Stimulated activated CD8-positive, alpha-beta memory T cell treated with anti-CD3 and anti-CD28 coated beads, Interleukin-4, amount 100 ng/mL, for 24 hours (primary cell): ENCODE measurements at places on chromosomes 11 and 22.

DNA sequence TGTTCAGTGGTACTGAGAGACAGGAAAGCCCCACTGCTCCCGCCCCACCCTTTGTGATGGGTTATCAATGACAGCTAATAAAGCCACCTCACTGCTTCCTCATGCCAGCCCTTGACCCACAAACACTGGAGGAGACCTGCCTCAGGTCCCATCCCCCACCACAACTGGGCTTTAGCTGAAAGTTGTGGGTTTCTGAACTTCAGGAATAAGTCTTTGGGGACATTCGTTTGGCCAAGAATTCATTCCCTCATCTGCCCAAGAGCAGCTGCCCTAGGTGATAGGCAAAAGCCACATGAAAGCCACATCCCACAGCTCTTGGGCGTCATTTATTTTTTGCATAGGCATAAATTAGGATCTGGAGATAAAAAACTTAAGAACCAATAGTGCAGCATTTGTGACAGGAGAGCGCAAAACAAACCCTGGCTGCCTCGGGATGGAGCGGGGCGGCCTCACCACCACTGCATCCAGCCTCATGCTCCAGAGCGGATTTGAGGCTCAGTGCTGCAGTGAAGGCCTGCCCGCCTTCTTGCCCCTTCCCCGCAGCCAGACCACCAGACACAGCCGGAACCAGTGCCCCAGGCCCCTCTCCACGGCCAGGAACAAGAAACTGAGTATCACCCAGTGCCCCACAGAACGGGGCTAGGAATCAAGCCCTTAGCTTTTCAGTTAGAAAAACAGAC, 21.2 kb downstream of the SUN2 start:
- no peak for DNase-seq

DNA sequence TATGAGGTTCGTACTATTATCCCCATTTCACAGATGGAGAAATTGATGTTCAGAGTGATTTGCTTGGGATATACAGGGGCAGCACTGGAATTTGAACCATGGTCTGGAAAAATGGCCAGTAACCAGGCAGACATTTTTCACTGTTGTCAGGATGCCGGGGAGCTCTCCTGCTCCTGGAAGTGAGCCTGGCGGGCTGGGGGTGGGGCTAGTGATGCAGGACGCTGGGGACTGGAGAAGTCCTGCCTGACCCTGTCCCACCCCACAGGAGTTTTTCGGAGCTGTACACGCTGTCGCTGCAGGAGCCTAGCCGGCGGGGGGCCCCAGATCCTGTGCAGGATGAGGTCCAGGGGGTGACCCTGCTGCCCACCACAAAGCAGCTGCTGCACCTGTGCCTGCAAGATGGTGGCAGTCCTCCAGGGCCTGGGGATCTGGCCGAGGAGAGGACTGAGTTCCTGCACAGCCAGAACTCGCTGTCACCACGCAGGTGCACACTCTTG, 11.1 kb downstream of the SIPA1 start:
- DNase-seq, result no peak

DNA sequence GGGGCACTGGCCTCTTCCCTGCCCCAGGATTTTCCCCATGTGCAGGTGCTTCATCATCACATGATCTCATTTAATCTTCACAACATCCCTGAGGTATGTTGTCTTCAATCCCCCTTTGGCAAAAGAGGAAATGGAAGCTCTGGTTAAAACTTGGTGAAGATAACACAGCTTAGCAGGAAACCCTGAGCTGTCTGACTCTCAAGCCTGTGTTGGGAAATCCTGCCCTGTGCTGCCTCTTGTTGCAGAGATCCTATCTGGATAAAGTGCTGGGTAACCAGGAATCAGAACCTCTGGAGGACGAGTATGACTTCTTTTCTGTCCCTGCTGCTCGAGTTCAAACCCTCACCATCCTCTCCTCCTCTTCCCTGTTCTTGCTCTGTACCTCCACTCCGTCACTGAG, 13.1 kb upstream of the E2F8 start:
- no peak for DNase-seq

GRCh38 chr22:47171441-47172221, 409.2 kb downstream of the TBC1D22A start:
- DNase-seq, result no peak

DNA sequence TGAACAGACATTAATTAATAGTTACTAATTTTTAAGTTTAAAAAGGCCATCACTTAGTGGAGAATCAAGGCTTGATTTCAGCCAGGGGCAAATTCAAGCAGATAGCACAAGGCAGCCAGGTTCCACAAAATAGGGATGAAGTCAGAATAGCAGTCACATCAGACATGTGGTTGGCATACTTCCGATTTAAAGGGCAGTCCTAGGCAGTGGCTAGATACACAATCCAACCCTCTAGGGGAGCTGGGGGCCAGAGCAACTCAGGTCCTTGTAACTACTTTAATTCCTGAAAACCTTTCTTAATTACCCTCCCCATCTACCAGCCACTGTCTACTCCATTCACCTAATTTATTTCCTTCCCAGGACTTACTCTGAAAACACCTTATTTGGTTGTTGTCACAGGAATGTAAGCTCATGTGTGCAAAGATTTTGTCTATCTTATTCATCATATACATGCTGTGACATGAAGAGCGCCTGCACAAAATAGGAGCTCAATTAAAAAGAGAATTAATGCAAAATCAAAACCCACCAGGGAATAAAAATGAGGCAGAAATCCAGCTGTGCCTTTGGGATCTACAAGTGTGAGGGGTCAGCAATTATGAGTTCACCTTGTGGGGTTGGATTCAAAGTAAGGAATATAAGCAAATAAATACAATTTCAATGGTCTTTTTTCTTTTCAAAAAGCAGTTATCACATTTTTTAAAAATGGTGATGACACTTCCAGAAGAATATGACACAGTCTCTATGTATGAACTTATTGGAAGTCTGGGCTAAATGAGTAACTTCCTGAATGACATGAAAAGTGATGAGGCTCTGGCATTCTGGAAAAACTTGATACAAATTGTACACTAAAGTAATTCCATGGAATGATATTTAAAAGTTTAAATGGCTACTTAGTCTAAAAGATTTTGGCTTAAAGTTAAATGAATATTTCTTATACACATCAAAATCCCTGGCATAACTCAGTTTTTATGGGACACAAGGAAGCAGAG, 53.8 kb downstream of the COPB1 start:
- no peak for DNase-seq
